ENCODE measurements at places on chromosomes 2 and 18.

- H3K27me3 ChIP-seq, result no peaks in the 10 kb centered on the region
- no peaks in the 10 kb centered on the region for H3K4me1 ChIP-seq
- no peaks in the 10 kb centered on the region for H3K36me3 ChIP-seq
- no peak overlapping the region for H3K4me3 ChIP-seq
Measured at GRCh38 chr2:65914244-65914786, 481.9 kb upstream of the SPRED2 start.

- no peak for DNase-seq
- H3K36me3 ChIP-seq, result no peaks in the 10 kb centered on the region
Measured at GRCh38 chr2:19664646-19665045, 237.1 kb downstream of the TTC32 start.

DNA sequence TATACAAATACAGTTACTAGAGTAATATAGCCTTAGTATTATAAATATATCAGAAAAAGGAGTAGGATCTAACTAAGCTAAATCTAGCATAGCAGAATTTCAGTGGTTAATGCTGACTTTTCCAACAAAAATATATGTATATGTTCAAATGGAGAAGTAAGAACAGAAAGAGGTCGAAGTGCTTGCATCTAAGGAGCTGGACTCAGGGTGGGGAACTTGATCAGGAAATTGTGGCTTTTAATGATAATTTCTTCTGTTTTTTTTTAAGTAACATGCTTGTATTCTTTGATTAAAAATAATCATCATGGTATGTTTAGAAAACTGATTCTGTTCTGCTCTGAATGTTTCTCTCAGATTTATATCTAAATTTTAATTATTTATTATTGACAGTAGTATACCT is 327.1 kb downstream of the GALNT13 start:
- H3K36me3 ChIP-seq, result no peaks in the 10 kb centered on the region
- H3K27me3 ChIP-seq, result no peaks in the 10 kb centered on the region
- H3K27ac ChIP-seq, result no peak overlapping the region
- H3K4me1 ChIP-seq, result no peaks in the 10 kb centered on the region
- H3K4me3 ChIP-seq, result no peak overlapping the region
- no peak for DNase-seq

DNA sequence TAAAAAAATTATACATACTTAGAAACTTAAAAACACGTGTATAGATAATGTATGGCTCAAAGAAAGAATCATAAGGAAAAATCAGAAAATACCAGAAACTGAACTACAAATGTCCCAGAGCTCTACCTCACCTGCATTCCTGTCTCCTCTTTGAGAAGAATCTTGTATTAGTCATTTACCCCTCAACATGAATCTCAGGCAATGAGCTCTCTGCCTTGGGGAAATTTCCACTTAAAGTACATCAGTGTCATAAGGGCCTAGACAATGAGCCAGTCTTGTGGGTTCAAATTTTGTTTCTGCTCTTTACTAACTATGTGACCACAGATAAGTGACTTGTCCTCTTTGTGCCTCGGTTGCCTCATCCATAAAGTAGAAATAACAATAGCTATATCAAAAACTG is 40.1 kb downstream of the SCG2 start:
- H3K27ac ChIP-seq, result no peak overlapping the region
- DNase-seq, result no peak
- no peaks in the 10 kb centered on the region for H3K4me1 ChIP-seq
- no peak overlapping the region for H3K4me3 ChIP-seq

- peaks cover 3% of the 10 kb centered on the region for H3K27me3 ChIP-seq
- no peaks in the 10 kb centered on the region for H3K4me1 ChIP-seq
- no peak for DNase-seq
- no peaks in the 10 kb centered on the region for H3K36me3 ChIP-seq
- H3K4me3 ChIP-seq, result no peak overlapping the region
- H3K27ac ChIP-seq, result no peak overlapping the region
Measured at GRCh38 chr2:29817801-29818680, 103.3 kb downstream of the ALK start.

DNA sequence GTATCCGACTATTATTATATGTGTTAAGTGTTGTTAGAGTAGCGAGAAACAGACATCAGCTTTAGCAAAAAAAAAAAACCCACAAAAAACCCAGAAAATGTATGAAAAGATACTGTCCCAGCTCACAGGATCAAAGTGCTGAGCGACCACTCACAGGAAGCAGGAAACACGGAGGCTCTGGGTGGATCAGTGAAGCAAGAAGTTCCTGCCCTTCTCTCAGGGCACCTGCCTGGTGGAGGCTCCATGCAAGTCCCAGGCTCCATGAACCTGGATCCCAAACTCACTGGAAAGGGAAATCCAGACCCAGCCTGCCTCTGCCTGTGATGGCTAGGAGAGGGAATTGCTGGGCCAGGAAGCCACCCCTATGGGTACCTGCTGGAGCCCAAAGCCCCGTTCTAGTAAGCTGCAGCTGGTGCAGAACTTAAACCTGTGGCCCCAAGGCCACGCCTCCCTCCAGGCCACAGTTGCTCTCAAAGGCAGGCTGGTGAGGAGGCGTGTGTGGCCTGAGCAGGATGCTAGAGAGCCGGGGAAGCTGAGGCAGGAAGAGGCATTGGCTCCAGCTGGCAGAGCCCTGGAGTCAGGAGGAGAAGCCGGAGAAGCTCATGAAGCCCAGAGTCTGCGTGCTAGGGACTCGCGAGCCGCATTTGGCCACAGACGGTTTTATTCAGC is 63.5 kb upstream of the TAF1B start:
- H3K27me3 ChIP-seq, result no peaks in the 10 kb centered on the region
- no peak overlapping the region for H3K4me3 ChIP-seq
- peaks cover 35% of the 10 kb centered on the region for H3K4me1 ChIP-seq
- H3K27ac ChIP-seq, result no peak overlapping the region
- no peaks in the 10 kb centered on the region for H3K36me3 ChIP-seq
- peak; percentile 74 for DNase-seq

Measured in suprapubic skin (tissue), 4 donors.